ENCODE measurements at places on chromosomes 1 and 21.

DNA sequence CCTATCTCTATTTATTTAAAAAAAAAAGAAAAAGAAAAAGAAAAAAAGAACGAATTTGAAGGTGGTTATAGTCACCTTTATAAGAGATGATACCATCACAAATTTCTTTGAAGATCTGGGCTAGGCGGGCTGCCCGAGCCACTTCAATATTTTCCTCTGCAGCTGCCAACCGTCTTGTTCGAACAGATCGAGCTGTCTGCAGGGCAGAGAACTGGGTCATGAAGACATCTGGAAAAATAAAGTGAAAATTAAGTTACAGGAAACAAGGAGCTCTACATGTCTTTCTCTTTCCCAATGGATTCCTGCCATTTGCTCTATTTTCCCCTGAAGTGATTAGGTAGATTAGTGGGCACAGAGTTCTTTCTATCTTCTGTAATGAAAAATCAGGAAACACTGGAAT lies 31.9 kb downstream of the RUSC1 start:
- H3K27ac ChIP-seq = peak overlapping the region; percentile 15
- no peak overlapping the region for H3K4me3 ChIP-seq
- no peaks in the 10 kb centered on the region for H3K4me1 ChIP-seq

GRCh38 chr1:44757420-44757819 lies 17.8 kb downstream of the KIF2C start:
- H3K27me3 ChIP-seq = no peaks in the 10 kb centered on the region
- H3K4me1 ChIP-seq = peaks cover 15% of the 10 kb centered on the region
- H3K36me3 ChIP-seq = peaks cover 75% of the 10 kb centered on the region
- peak overlapping the region; percentile 63 for H3K27ac ChIP-seq
- H3K4me3 ChIP-seq = no peak overlapping the region
- DNase-seq = no peak

DNA sequence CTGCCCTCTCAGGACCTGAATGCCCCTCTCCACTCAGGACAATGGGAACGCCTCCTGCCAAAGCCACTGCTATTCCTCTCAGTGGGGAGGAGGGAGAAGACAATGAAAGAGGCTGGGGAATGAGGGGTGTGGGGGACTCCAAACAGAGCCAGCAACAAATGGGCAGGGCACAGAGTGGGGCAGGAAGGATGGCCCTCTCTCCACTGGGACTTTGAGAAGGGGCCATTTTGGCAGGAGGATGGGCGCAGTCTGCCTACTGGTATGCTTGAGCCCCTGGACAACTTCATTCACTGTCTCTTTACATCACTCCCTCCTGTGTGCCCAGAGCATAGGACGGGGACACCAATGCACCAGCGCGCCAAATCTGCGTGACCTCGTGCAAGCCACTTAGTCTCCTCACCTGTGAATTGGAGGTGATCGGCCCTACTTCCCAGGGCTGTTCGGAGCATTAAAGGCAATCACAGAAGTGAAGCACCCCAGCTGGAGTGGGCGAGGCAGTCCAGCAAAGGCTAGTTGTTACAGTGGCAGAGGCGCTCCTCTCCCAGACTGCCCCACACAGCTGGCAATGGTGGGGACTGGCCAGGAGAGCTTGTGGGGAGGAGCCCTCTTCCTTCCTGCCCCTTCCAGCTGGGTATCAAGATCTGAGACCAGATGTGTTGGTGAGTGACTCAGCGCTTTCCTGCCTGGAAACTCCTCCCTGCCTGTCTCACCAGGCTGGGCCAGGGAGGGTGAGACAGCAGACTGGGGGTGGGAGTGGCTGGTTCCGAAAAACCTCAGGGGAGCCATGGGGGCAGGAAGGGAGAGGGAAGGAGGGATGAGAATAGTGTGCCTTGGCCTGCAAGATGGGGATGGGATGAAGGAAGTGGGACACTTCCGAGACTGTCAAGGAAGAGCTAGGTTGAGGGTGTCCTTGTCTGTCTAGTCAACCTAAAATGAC lies 22.4 kb upstream of the SYNC start:
- H3K4me1 ChIP-seq = peaks cover 10% of the 10 kb centered on the region
- H3K4me3 ChIP-seq = no peak overlapping the region
- peaks cover 9% of the 10 kb centered on the region for H3K27me3 ChIP-seq
- H3K27ac ChIP-seq = peak overlapping the region; percentile 33

DNA sequence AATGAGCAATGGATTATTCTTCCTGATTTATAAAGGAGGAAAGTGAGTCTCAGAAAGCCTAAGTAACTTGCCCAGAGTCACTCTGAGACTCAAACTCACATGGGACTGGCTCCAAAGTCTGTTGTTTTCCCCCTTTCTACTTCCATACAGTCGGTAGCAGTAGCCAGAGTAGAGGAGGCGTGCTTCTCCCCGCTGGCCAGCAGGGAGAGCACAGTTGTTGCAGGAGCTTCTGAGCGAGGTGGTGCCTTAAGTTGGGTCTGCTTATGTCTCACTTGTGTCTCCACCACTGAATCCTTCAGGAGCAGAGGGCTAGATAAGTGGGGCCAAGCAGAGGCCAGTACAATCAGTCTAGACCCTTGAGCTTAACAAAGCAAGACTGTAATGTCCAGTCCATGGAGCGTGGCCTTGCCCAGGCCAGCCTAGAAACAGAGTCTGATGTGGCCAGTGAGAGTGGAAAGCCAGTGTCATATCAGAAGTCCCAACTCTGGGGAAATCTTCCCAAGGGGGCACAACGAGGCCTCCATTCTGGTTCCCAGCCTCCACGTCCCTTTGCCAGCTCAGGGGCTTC lies 181.9 kb downstream of the ZSCAN20 start:
- H3K27me3 ChIP-seq = peaks cover 2% of the 10 kb centered on the region
- no peaks in the 10 kb centered on the region for H3K36me3 ChIP-seq
- no peak overlapping the region for H3K4me3 ChIP-seq
- no peaks in the 10 kb centered on the region for H3K4me1 ChIP-seq

DNA sequence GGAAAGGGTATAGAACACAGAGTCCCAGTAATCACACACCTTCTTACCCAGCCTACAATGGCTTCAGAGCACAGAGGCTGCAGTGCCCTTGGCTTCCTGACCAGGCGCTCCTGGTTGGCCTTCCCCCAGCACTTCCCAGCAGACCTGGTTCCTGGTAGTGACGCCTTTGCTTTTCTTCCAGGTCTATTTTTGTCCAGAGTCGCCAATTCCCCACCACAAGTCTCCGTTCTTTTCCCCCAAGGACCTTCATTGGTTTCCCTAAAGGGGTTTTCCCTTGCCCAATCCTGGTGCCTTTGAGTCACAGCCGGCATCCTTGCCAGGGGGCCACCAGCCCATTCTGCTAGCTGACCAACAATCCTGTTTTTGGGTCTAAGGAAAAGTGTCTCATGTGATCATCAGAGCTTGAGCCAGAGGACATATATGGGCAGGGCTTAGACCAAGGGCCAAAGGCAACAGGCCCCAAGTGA lies 84.8 kb downstream of the KCNJ15 start:
- no peaks in the 10 kb centered on the region for H3K36me3 ChIP-seq
- no peak overlapping the region for H3K4me3 ChIP-seq

DNA sequence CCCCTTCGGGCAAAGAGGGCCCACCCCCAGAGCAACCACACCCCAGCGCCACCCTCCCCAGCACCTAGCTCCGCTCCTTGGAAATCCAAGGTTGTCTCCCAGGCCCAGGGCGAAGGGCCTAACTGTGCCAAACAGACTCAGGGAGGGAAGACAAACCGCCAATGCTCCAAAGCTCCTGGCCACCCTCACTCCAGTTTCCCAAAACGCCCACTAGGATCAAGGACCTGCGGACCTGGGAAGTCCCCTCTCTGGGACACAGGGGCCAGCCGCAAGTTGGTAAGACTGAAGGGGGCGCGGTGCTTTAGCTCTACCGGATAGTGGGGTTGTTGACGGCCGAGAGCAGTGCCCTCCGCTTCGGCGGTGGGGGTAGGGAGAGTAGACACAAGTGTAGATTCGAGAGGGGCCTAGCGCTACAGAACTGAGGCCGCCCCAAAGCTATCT lies 581 bp downstream of the IRF6 start:
- peak overlapping the region; percentile 93 for H3K27ac ChIP-seq
- no peaks in the 10 kb centered on the region for H3K36me3 ChIP-seq
- H3K4me3 ChIP-seq = peak overlapping the region; percentile 83
- peaks cover 9% of the 10 kb centered on the region for H3K27me3 ChIP-seq
